ENCODE measurements at places on chromosomes 12 and 14.

GRCh38 chr12:109197327-109197726, 80.9 kb downstream of the ACACB start:
- DNase-seq = no peak

- DNase-seq = no peak
These were observed 26.3 kb downstream of the MIPOL1 start for GRCh38 chr14:37223947-37224474.

DNA sequence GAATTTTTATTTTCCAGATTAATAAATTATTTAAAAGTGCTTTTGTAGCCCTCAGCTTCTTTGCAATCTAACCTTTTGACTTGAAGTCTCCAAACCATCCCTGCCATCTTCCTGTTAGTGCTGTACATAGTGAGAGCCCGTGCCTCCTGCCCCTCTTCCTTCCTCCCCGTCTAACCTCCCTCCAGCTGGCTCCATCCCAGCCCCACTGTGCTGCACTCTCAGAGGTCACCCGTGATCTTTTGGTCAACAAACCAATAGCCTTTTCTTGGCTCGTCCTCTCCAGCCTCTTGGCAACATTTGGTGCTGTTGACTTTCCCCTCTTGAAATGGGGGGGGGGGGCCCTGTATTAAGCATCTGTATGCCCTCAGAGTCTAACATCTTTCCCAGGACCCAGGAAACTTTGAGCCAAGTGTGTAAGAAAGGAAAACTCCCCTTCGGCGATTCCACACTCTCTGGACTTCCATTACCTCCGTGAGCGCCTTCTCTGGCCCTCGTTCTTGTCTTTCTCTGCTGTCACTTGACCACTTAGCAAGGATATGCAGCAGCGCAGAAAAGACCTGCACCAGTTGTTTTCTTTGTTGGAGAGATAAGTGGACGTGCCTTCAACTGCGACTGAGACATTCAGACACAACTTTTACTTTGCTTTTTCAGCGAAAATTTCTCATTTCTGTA, 44.1 kb downstream of the FBXW8 start:
- DNase-seq = no peak

DNA sequence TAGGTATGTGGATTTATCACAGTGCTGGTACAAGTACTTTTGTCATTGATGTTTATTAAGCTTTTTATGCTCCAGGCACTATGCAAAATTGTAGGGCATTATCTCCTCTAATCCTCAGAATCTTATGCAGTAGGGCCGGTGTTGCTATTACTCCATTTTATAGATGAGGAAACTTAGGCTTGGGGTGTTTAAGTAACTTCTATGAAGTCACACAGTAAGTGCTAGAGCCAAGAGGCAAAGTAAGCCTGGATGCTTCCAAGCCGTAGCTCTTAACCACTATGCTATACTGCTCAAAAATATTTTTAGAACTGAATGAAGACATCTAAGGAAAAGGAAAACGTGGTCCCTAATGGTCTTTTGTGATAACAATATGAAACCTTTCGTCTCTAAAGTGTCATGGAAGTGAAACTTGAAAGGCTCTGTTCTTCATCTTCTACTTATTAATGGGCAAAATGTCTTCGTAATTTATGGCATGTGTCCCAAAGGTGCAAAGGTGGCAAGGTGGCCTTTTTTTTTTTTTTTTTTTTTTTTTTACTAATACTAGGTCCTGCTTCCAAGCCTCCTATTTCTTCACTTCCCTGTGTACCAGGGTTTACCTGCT, 85.2 kb downstream of the ETV6 start:
- no peak for DNase-seq

- DNase-seq = no peak
These were observed 543.7 kb upstream of the TMEM132C start for GRCh38 chr12:127723251-127723650.

- no peak for DNase-seq
These were observed 27.5 kb upstream of the JPH4 start for GRCh38 chr14:23605931-23606585.

DNA sequence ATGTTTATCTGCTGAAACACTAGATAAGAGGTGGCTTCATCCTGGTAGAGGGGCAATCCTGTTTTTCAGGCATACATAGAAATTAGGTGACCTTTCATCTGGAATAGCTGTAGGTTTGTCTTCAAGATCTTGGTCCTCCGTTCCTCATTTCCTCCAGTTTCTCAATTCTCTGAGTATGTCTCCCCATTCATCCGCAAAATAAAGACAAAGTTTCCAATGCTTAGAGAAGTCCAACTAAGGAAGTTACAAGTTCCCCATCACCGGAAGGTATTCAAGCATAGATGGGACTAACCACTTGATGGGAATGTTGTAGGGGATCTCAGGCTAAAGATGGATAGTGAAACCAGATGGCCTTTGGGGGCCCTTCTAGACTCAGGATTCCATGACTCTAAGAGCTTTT, 34.3 kb downstream of the ERG28 start:
- DNase-seq = no peak

DNA sequence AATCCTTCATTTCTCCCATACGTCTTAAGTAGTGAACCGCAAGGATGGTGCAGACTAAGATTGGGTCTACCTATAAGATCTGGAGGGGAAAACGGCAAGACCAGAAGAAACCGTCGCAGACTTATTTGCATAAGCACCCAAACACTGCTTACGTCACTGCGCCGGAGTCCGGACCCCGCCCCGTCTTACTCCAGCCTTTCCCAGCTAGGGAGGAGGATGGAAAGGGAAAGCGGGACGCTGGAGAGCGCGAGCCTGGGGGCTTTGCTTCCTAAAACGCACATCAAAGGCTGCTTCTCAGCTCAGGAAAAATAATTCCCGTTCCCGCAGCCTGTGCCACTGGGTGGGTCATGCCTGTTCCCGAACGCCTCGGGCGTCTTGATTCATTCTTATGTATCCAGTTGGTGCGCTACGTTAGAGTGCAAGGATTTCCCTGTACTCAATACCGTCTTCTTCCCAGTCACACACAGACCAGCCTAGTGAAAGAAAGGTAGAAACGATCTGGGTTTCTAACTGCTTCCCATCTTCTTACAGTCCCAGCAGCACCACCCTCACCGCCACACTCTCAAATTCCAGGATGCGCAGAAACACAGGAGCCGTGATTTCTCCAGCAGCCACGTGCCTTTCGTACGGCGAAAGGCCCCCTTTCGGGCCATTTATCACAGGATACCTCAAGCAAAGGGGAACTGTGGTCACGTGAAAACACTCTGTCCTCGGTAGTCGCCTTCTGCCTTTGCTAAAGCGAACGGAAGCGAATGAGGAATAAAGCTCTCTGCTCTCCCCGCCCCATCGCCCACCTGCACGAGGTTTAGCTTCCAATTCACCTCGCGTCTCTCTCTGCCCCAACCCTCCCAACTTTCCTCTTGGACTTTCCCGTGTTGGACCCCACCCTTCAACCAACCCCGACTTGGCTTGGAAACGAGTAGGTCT, 1.1 kb downstream of the SLC6A15 start:
- peak; percentile 25 for DNase-seq

DNA sequence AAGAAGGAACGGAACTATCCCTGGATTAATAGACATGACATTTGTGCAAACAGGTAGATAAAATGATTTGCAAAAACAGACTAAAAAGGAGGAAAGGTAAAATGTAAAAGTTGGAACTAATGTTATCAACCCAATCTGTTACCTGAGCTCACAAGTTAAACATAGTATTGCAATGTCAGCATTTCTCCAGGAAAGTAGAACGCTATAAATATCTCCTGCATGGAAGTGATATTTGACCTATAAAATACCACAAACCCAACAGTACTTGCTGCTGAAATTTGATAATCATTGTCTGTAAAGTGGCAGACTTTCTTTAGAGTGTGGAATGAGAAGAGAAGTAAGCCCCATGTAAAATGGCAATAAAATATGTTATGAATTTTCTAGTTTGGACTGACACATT, 1435.7 kb downstream of the LRFN5 start:
- no peak for DNase-seq

- DNase-seq = peak; percentile 10
These were observed 6.9 kb downstream of the SMIM41 start for GRCh38 chr12:52086366-52086765.

DNA sequence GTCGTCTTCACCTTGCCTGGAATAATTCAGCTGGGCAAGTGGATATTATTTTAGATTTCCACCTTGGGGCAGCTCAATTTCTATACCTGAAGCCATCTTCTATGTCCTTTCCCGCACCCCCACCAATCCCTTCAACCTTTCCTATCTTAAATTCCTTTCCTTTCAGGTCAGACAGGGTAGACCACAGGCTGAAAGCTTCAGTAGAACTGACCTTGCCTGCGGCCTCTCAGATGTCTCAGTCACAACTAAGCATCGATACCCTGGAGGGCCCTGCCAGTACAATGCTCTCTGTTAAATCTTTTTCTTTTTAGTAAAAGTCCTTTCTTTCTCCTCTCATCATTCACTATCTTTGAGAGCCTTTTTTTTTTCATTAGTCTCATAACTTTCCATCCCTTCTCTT, 38.9 kb downstream of the SLC2A14 start:
- no peak for DNase-seq

DNA sequence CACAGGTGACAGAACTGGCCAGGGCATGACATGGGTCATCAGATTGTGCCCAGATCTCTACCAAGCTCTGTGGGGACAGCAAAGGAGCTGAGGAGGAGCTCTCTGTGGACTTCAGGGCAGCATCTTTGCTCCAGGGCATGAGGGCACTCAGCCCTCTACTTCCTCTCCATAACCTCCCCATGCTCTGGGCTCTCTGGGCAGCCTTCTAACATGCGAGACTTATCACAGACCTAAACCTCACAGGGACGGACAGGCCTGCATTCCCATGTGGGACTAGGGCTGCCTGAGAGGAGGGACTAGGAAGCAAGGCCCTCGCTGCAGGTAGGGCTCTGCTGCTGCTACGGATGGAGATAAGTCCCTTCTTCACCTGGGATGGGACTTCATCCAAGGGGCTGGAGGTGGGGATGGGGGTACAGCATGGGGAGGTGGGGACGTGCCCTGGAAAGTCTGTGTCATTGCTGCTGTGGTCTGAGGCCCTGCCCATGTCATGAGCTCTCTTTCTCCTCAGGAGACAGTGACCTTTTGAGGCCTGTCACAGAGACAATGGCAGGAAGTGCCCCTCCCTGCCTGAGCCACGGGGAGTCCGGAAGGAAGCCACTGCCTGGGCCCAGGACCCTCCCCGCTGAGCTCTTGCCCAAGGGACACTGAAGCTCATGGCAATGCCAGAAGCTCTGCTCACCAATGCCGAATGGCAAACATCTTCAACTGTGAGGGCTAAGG, 44.1 kb downstream of the PITPNM2 start:
- peak; percentile 73 for DNase-seq

DNA sequence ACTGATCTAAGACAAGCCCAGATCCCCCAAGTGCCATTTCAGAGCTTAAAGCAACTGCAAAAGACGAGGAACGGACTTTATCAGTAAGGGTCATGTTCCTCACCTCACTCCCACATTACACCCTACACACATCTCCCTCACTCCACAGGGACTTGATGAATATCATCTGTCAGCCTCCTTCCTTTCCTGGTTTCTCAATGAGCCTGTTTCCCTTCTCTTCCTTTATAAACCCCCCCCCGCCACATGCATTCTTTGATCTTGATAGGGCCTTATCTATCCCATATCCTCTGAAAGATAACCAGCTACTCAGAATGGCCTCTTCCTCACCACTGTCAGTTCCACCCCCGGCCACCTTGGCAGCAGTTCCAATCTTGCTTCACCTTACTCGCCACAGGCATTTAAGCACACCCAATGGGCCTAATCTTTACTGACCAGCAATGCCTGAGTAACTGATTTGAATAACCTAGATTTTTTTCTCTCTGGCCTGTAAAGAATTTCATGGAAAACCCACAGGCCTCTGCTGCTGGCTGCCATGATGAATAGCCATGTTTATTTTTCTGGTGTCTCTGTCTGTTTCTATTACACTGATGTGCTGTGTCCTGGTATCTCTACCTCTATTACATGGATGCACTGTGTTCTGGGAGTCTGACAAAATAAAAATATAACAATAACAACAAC, 138.7 kb downstream of the PHLDA1 start:
- DNase-seq = no peak

DNA sequence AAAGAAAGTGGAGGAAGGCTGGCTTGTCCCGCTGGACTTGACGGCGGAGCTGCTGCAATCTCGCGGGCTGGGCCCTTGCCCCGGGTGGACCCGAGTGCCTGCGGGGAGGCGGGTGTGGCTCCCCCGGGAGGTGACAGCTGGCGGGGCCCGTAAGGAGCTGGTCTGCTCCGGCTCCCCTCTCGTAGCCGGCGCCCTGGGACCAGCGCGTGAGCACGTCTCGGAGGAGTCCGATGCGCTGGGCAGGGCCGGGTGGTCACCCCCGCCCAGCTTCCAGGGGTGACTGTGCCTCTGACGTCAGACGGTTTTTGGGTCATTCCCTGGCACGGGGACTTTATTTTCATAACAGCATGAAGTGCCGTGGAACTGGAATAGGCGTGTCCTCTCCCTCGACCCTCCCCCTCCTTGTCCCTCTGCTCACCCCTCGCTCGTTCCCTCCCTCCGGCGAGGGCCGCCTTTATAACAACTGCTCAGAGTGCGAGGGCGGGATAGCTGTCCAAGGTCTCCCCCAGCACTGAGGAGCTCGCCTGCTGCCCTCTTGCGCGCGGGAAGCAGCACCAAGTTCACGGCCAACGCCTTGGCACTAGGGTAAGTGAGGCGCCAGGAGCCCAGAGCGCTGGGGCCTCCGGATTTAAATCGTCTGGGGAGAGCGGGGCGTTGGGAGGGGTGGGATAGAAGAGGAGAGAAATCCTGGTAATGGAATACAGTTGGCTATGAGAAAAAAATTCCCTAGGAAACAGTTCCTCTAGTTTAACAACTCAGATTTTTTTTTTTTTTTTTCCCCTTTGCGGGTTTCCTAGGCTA, at the start of gene GPRC5A:
Gene GPRC5A (plus strand): TSS at position 483 of the 801 bp plus-strand sequence. CDS start 16,688 bp downstream, outside the sequence.
- peak; percentile 46 for DNase-seq

GRCh38 chr14:105206873-105207272, 25.8 kb upstream of the NUDT14 start:
- DNase-seq = no peak

GRCh38 chr12:112168561-112168971, 43.2 kb downstream of the TRAFD1 start:
- no peak for DNase-seq

DNA sequence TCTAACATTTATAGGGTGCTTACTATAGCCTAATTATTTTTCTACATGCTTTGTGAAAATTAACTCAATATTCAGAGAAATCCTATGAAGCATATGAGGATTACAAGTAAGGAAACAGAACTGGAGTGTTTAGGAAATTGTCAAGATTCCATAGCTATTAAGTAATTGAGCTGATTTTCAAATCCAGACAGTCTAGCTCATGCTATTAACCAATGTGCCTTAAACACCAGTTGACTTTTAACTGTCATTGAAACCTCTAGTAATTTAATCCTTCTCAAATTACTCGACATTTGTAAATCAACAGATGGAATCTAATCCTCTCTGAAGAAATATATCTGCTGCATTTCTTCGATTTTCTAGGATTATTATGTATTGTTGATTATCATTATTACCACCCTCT, 488.9 kb downstream of the MDGA2 start:
- no peak for DNase-seq
